ENCODE measurements at places on chromosomes 16 and 17.

DNA sequence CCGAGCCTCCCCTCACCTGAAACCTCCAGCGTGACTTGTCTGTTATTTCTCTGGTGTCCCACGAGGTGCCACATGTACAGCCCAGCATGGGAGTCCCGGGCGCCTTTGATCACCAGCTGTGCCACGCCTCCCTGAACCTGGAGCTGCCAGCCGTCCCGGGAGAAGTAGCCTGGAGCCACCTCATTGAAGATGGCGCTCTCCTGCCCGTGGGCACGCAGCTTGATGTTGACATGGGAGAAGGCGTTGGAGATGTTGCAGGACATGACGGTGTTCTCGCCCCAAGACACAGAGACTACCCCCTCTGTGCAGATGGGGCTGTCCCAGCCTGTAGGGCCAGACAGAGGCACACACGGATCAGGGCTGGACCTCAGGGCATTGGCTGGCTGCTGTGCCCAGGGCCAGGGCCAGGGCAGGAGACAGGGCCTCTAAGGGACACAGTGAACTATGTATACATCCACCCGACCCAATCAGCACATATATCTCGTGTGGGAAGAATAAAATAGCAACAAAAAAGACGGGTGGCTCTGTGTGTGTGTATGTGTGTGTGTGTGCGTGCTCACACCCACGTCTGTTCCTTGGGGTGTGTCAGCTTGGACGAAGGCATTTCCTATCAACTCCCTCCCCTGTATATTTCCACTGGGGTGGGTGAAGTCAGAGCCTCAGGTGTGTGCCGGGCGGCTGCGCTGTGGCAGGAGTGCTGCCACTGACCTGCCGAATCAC is 7.3 kb upstream of the CD7 start:
- DNase-seq: no peak

DNA sequence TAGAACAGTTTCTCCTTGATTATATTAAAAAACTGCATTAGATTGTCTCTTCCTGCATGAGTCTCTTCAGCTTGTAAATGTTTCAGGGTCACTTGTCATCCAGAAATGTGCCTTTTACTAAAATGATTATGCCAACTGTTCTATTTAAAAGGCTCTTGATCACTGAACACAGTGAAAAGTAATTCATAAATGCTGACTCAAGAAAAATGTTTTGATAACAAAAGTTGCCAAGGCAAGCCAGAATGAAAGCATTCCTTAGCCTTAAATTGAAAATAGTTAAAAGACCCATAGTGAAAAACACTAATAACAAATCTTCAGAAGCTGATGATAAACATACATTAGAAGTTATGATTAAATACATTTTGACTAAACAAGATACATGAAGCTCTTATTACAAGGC is 356.0 kb upstream of the KIF2B start:
- no peak for DNase-seq

- no peak for DNase-seq
Observed at GRCh38 chr17:28892024-28892423, 5.5 kb downstream of the FLOT2 start.

GRCh38 chr17:80374039-80374731 is 40.8 kb upstream of the ENDOV start:
- DNase-seq: no peak

DNA sequence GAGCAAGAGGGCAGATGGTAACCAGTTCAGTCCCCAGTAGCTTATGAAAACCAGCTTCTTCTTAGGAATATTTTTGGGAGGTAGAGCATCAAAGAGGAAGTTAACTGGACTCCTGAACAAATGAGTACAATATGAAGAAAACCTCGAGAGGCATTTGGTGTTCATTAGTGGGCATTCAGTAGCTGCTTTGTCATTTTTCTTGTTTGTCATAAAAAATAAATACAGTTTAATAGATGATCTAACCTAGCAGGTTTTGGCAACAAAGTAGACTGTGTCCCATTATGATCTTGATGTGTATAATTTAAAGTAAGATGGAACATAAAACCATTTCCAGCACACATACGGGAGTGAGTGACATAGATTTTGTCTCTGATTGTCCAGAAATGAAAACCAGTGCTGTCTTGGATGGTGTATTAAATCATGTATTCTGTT is 173.1 kb downstream of the HS3ST3A1 start:
- DNase-seq: no peak

- DNase-seq: no peak
Observed at GRCh38 chr16:28573738-28574718, 20.3 kb downstream of the SGF29 start.

DNA sequence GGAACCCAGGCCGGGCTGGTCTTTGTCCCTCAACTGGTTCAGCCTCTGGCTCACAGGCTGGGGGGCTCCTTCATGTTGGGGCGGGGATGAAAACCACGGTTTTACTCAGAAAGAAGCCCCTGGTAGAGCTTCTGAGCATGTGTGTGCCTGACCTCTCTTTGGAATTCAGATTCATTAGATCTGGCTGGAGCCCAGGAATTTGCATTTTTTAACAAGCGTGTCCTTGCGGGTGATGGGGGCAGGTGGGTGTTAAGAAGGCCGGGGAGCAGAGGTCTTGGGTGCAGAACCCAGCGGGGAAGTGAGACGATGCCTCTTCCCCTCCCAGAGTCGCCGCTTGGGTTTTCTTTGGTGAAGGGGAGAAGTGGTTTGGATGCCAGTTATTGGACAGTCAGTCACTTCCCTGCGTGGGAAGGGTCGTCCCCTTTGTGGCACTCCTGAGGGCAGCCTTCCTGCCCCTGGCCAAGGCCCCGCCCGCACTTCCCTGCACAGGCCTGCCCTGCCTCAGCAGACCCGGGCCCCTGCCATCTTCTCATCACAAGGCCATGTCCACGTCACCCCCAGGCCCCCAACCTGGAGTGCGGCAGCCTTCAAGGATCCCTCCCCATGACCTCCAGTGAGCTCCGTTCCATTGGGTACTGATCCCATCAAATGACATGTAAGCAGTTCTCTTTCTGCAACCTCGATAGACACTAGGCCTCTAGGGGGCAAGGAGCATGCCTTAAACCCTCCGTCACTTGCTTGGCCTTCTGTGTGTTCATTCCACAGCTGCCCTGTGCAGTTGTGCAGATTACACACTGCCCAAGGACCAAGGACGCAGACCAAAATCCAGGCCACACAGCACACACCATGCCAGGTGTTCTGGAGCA is 177.7 kb upstream of the CIBAR2 start:
- no peak for DNase-seq

DNA sequence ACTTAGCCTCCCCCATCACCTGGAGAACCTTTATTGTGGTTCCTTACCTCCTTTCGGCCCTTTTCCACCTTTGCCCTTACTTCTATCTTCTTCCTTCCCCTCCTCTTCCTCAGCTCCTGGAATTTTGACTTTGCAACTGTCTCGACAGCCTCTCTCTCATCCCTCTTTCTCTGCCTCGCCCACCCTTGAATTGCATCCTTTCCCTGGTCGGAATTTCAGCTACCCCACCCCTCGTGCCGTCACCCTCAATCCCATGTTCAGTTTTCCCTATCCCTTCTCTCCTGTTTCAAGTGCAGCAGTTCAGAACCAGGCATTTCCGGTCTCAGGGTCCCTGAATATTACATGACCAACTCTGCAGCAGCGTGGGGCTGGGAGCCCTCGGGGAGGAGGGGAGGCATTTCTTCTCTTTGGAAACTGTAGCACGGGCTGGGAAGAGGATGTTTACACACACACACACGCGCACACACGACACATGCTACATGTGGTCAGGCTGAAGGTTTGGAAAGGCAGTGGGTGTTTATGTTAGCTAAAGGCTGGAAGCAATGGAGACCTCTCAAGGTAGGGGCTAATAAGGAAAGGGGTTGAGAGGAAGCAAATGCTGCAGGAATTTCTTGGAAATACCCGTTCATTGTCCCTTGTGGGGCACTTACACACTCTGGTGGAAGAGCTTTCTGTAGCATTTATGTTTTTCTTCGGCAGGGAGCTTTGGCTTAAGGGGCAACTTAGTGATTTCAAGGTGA is 971 bp downstream of the MINK1 start:
- DNase-seq: no peak

GRCh38 chr17:11682646-11683045 is 84.4 kb downstream of the DNAH9 start:
- no peak for DNase-seq

DNA sequence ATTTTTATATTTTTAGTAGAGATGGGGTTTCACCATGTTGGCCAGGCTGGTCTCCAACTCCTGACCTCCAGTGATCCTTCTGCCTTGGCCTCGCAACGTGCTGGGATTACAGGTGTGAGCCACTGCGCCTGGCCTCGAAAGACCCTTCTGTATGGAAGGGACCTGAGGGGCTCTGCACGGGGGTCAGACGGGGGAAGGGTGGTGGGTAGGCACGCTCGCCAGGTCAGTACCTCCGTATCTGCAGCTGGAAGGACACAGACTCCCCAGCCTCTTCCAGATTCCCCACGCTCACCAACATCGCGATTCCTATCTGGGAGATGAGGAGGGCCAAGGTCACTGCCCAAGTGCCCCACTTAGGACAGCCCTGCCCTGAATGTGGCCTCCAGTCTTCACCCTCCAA is 12.7 kb downstream of the ITGA2B start:
- no peak for DNase-seq

GRCh38 chr16:73430138-73430537 is 382.2 kb upstream of the ZFHX3 start:
- no peak for DNase-seq

DNA sequence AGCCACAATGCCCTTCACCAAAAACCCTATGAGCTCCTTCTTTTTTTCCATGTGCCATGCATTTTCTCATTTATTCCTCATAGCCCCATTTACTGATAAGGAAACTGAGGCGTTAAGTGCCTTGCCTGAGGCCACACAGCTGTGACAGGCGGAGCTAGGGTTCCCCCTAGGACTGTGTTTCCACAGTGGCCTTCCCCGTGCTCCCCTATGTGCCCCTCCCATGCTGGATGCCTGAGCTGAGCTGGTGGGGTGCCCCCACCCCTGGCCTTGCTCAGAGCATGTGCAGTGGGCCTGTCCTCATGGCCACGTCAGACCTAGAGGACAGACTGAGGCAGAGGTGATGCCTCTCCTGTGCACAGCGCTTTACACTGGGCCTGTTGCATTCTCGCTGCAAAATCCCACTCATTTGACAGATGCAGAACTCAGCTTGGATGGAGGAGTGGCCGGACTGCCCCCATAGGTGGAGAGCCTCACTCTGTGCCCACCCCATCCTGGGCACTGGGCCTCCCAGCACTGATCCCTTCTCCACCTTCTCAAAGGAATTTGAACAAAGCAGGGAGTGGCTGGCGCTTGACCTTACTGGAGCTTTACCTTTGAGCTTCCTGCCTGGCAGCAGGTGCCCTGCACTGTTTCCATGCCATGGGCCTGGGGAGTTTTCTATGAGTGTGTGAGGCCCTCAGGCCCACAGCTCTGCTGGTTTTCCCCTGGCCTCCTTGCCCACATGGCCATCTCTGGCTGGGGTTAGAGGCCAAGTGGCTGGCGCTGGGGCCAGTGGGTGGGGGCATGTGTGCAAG is 2.6 kb downstream of the MAP2K3 start:
- DNase-seq: peak; percentile 47

DNA sequence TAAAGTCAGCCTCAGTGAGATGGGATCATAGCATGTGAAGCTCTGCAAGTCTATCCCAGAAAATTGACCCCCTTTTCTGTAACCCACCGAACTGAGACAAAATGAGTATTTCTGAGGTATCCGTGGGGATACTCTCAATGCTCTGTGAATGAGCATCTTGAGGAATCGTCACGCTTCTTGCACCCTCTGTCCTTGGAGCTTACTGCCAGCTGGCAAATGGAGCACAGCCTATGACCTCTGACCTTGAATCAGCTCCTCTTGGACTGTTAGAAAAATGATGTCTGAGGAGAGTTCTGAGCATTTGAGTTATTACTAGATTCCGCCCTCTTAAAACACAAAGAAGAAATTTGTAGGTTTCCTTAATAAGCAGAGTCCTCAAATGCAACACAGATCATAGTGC is 342.1 kb downstream of the ZFHX3 start:
- DNase-seq: no peak

- no peak for DNase-seq
Observed at GRCh38 chr16:4685292-4685691, 8.1 kb upstream of the NUDT16L1 start.

GRCh38 chr17:62052765-62053338 is 12.2 kb downstream of the MED13 start:
- no peak for DNase-seq

DNA sequence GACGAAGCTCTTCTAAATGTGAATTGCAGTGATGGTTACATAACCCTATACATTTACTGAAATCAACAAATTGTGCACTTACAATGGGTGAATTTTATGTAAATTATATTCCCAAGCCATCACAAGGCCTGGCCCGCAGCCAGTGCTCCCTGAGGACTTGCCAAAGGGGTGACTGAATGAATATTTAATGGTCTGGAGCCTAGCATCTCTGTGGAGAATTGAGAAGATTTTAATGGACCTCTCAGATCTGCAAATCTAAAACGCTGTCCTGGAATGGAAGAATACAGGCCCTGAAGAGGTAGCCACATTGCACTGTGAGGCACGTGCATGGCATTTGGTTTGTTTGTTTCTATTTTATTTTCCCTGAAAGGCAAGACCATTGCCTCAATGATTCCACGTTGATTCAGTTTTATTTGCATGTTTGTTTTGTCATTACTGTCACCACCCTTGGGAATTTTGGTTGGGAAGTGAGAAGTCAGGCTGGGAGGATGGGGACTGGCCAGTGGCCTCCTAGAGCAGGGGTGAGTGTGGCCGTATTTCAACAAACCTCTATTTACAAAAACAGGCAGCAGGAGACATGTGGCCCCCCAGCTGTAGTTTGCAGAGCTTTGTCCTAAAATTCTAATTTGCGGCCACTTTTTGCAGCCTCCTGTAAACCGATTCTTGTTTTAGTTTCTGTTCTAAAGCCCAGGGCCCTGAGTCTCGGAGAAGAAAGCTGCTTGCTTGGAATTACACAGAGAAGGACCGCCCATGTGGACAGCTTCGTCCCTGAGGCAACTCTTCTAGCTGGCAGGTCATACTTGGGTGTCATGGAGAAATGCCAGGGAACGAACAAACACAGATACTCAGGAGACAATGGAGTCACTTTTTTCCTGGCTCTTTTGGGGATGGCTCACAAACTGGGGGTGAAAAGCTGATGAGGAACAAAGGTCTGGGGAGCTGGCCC is 40.5 kb upstream of the GCSH start:
- DNase-seq: no peak

- DNase-seq: no peak
Observed at GRCh38 chr17:77723071-77723908, 235.2 kb upstream of the TNRC6C start.

DNA sequence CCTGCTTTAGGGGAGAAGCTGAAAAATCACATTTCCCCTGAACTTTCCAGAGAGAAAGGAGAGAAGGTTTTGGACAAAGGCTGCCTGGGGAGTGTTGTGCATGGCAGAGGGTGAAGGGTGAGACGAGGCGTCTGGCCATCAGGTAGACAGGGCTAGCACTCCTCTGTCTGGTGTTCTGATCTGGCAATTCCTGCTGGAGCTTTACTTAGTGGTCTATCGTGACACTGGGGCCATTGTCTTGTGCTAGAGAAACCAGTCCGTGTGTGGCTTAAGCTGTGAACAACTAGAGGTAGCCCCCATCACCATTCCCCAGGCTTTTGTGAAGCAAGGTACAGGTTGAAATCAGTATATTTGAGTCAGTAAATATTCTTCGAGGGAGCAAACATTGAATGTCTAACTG is 8.5 kb downstream of the RHBDL3 start:
- DNase-seq: no peak

All from activated CD8-positive, alpha-beta memory T cell treated with anti-CD3 and anti-CD28 coated beads, Interleukin-2, amount 50 U/mL, for 4 hours (primary cell).